ENCODE measurements at places on chromosomes 5 and 9. TPM values are rescaled to one million over a fixed set of nuclear protein-coding genes. Genes with fewer than 3 reads are reported as not detected.

DNA sequence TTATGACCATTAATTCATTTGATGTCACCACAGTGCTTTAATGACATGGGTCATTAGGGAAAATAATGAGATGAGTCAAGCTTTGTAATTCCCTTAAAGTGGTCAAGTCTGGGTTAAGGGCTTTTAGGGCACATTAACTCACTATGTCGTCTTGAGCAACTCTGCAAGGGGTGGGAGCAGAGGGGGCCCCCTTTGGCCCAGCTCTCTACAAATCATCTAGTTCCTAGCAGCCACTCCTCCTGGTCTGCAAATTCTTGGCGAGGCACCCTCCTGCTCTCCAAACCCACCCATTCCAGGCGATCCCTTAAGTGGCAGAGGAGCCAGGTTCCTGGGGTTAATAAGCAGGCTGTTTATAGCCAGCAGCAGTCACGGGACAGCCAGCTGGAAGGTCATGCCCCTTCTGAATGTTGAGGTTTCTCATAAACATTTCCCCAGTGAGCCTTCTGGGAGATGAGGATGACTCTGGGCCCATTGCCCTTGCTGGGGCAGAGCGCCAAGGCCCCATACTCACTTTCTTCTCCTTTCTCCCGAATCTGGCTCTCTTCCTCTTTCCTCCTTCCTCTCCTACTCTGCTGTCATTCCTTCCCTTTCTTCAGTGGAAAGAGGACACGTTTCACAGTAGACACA lies 14.3 kb upstream of the GPX3 start:
- H3K4me3 ChIP-seq = no peak overlapping the region
- H3K4me1 ChIP-seq = no peaks in the 10 kb centered on the region
- no peaks in the 10 kb centered on the region for H3K27me3 ChIP-seq
- DNase-seq = no peak
- H3K27ac ChIP-seq = no peak overlapping the region

The SOX30 gene
- total RNA-seq = not detected

The LRRTM2 gene
- 0.39 TPM for total RNA-seq

GRCh38 chr5:177601126-177601525 lies 1.2 kb downstream of the B4GALT7 start:
- peaks cover 6% of the 10 kb centered on the region for H3K4me1 ChIP-seq
- no peak for DNase-seq
- H3K27me3 ChIP-seq = no peaks in the 10 kb centered on the region

DNA sequence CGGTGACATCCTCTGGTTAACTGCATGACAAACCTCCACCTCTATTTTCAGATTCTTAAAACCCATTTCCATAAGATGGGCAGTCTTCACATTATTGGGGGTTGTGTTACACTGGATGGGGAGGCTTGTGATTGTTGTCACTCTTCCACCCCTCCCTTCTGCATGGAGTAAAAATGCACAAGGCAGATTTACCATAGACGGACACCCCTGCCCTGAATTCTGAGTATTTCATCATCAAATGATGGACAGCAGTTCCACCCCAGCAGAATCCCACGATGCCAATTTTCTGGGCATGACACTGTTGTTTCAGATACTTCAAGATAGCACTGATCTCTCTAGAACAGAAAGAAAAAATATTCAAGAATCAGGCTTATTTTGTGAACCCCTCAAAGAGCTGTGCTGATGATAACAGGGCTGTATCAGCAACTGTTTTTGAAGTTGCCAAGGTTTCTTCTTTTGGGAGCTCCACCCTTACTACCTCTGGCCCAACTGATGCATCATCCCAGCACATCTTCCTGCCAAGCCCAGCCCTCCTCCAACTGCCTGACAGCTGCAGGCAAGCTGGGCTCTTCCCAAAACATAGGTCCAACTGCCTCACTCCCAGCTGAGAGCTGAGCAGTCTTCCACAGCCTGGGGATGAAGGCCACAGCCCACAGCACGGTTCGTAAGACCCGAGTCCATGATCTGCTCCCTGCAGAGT lies 21.4 kb downstream of the CMBL start:
- H3K27ac ChIP-seq = no peak overlapping the region
- DNase-seq = no peak
- peaks cover 9% of the 10 kb centered on the region for H3K4me1 ChIP-seq
- H3K4me3 ChIP-seq = no peak overlapping the region
- no peaks in the 10 kb centered on the region for H3K27me3 ChIP-seq

DNA sequence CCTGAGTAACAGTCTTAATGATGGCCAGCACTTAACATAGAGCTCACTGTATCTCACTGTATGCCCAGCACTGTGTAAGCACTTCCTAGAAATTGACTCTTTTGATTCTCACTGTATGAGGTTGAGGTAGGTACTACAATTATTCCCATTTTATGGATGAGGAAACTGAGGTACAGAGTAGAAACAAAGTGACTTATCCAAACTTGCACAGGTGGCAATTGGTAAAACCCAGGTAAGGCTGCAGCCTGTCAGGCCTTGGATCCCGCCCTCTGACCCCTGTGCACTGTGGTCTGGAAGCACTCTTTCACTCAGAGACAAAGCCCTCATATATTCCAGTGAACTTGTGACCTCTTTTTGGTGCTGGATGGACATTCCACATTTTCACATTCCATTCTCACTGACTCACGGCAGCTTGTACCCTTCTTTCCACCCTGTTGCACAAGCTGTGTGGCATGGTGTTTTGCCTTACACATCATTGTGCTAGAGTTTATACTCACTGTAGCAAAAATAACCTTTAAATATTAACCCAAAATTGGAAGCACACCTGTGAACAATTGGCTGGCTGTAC lies 21.7 kb downstream of the ANKRD55 start:
- no peaks in the 10 kb centered on the region for H3K36me3 ChIP-seq
- H3K27ac ChIP-seq = no peak overlapping the region
- H3K4me3 ChIP-seq = no peak overlapping the region

The PKN3 gene
- total RNA-seq = 12.3 TPM

The PCAT7 gene
- total RNA-seq = 0.17 TPM

The FOXD4L5 gene
- total RNA-seq = 0.13 TPM

The GPR151 gene
- total RNA-seq = not detected

DNA sequence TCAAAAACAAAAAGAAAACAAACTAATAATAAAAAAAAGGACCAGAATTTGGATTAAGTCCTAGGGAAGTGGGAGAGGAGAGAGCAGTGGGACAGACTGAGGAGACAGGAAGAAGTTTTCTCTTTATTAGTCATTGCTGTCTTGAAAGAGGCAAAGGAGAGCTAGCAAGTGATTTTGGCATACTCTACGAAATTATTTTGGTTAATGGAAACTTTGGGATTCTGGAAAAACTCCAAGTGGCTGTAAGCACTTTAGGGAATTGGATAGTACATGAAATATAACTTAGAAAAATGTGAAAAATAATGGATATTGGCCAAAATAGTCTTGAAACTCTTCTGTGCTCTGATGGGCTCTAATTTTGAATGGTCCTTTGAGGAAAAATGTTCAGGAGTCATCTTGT lies 1641.8 kb upstream of the WWC1 start:
- H3K27me3 ChIP-seq = peaks cover 22% of the 10 kb centered on the region
- no peak overlapping the region for H3K4me3 ChIP-seq
- no peaks in the 10 kb centered on the region for H3K4me1 ChIP-seq
- H3K27ac ChIP-seq = no peak overlapping the region

The FBXO10 gene
- 14.5 TPM for total RNA-seq

The RLN1 gene
- total RNA-seq = not detected

DNA sequence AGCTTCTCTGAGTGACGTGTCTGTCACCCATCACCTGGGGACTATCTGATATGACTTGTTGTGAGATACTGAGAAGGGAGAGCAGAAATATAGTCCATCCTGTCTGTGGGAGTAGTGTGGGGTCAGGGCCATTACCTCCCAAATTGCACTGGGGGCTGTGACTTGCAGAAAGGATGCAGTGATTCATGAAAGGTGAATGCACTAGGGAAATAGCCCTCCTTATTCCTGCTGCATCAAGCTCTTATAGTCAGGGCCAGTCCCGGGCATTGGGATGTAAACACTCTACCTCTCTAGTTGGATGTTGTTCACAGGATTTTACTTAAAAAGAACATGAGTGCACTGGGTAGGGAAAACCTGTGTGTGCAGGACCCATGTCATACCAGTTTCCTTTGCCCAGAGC lies 124.8 kb downstream of the STK32A start:
- no peak for DNase-seq
- H3K36me3 ChIP-seq = no peaks in the 10 kb centered on the region
- no peaks in the 10 kb centered on the region for H3K4me1 ChIP-seq
- H3K4me3 ChIP-seq = no peak overlapping the region
- H3K27me3 ChIP-seq = peaks cover 33% of the 10 kb centered on the region
- H3K27ac ChIP-seq = no peak overlapping the region

Data from A673 (cell line).